ENCODE measurements at places on chromosomes 5 and 9.

DNA sequence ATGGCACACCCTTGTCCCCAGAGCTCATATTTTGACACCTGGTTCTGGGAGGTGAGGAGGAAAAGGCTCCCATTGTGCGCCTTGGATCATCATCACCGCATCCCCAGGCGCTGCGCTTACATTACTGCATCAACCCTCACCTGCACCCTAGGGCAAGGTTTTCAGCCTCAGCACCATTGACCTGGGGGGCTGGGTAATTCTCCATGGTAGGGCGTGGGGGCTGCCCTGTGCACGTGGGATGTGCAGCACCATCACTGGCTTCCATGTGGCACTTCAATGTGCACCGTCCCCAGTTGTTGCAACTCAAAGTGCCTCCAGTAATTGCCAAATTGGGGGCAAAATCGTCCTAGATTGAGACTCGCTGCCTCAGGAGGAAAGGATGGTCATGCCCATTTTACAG lies 83.6 kb downstream of the NTNG2 start:
- DNase-seq = no peak

GRCh38 chr9:87062746-87063145 lies 115.4 kb upstream of the GAS1 start:
- no peak for DNase-seq

- no peak for DNase-seq
These were observed 28.5 kb upstream of the UNC5A start for GRCh38 chr5:176781638-176782570.

DNA sequence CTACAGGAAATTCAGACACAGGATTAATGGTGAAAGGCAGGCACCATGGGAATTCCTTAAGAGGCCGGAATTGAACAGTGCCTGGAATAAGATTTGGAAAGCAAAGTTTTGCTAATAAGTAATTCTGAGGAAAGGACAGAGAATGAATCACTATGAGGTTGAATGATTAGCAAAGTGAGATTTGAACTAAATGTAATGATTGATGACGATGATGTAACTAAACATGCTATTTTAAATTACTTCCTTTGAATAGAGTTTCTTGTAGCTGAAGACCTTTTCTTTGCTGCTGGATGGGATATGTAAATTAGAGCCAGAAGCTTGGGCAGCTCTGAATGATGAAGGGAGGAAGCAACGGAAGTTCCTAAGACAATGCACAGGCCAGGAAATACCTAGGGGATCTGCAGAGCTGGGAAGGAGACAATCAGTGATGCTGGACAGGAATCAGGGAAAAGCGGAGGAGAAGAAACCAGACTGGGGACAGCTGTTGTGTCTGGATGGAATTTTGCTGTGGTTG lies 482.0 kb downstream of the PSAT1 start:
- no peak for DNase-seq

GRCh38 chr5:1281038-1281882 lies 13.6 kb downstream of the TERT start:
- DNase-seq = no peak

- DNase-seq = no peak
These were observed 31.0 kb upstream of the PHF24 start for GRCh38 chr9:34927061-34927460.

Measured in stimulated activated CD4-positive, alpha-beta T cell treated with anti-CD3 and anti-CD28 coated beads, Interleukin-1b, Interleukin-23, amount 100 ng/mL, for 1 hour (primary cell).